DMS 273 treated with DMSO at 0.1 percent for 48 hours (cell line): ENCODE measurements at places on chromosomes 11 and 22.

GRCh38 chr11:29119707-29120618 lies 896.9 kb downstream of the KCNA4 start:
- no peak for DNase-seq

GRCh38 chr11:11416502-11416901 lies 63.5 kb upstream of the CSNK2A3 start:
- DNase-seq = no peak

GRCh38 chr11:64522843-64523380 lies 68.1 kb upstream of the SLC22A12 start:
- DNase-seq = no peak

- DNase-seq = peak; percentile 77
Measured at GRCh38 chr11:100719809-100720221, 32.7 kb downstream of the ARHGAP42 start.

GRCh38 chr22:40628354-40629042 lies 8.0 kb downstream of the MRTFA start:
- DNase-seq = no peak

GRCh38 chr11:7272373-7272772 lies 20.7 kb downstream of the SYT9 start:
- DNase-seq = no peak

DNA sequence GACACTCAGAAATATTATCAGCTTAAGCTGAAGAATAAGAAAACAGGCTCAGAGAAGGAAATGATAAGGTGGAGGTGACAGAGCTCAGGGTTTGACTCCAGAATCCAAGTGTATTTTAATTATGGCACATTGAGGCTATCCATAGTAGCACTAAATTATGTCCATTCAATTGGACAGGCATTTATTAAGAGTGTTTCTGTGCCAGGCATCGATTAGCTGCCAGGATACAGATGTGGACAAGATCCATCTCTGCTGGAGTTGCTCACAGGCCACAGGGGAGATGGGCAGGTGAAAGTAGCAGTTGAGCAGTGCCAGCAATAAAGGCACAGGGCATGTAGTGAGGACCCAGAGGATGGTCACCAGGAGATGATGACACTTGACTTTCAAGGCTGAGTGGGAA lies 592.5 kb downstream of the INSC start:
- DNase-seq = no peak

DNA sequence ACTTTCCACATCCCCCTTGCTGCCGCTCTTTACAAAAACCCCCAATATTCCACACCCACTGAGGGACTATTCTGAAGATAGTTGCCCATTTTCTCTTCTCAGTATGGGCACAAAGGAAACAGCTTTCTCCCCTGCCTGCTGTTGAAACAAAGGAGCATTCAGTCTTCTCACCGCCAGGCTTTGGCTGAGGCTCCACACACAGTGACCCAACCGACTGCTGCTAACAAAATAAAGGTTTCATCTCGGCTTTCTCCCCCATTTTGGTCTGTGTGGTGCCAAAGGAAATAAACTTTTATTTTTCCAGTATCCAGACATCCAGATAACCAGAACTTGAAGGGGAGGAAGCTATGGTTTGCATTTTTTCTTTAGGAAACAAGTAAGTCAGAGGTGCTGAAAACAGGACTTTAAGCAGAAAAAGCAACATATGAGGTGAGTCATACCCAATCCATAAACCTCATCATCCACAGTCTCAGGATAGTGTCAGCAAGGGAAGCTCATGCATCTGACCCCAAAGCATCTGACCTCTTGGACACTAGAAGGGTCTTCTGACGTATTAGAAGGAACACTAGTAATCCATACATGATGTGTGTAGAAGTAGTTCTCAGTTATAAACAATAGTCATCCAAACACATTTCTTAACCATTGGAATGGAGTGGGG lies 6.4 kb downstream of the CLMP start:
- DNase-seq = no peak

- no peak for DNase-seq
Measured at GRCh38 chr11:61267437-61267841, 26.5 kb downstream of the PGA5 start.

DNA sequence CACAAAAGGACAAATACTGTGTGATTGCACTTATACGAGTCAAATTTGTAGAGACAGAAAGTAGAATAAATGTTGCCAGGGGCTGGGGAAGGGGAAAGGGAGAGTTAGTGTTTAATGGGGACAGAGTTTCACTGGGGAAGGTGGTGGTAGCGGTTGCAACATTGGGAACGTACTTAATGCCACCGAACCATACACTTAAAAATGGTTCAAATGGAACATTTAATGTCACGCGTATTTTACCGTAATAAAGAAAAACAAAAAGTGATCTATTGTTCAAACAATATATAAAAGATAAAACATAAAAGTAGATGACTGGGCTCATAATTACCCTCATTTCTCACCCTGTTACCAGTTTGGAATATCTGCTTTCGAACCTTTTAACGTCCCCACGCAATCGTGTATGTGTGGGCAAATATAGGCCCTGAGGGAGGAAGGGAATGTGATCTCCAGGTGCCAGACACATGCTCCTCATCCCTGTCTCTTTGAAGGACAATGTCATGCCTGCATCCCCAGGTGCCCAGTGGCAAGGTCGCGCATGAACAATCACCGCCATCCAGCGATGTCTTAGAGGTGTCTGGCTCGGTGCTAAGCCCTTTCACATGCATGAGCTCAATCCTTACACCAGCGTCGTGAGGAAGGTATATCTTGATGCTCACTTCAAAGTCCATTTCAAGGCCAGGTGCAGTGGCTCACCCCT lies 35.3 kb downstream of the LIF start:
- DNase-seq = no peak
